ENCODE measurements at places on chromosomes 6 and 20. TPM values are rescaled to one million over a fixed set of nuclear protein-coding genes. Genes with fewer than 3 reads are reported as not detected.

GRCh38 chr6:946546-946945 lies 253.6 kb upstream of the EXOC2 start:
- peak; percentile 34 for DNase-seq

Gene COX4I2
- total RNA-seq = not detected

- DNase-seq = peak; percentile 65
Observed at GRCh38 chr6:113381959-113382358, 475.2 kb upstream of the MARCKS start.

GRCh38 chr6:13674533-13675190 lies 37.0 kb downstream of the RANBP9 start:
- no peak for DNase-seq

DNA sequence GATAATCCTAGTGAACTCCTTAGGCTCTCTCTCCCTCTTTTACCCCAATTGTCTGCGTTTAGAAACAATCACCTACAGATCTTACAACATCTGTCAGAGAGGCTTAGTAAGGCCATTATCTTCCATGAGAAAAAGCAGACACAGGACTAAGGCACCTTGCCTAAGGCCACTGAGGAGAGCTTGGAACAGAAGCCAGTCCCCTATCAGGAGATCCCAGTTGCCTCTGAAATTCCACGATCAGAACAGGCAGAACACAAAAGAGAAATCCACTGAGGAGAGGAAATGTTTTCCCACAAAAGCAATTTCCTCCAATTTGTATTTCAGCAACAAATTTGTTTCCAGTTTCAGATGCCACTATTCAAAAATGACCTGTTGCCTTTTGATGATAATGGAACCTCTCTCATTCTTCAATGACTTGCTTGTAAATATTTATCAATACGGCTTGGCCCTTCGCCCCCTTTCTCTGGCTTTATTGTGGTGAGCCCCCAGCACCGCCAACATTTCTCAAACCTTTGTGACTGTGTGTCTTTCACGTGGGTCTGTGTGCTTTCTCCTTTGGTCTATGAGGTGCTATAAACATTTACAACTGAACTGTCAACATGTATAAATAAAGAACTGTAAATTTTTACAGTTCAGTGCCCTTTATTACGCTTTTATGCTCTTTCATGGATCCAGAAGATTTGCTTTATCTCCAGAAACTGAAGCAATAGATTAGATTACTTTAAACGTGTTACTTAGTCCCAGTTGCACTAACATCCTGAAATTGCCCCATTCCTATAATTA lies 187.8 kb upstream of the PHACTR1 start:
- DNase-seq = peak; percentile 38

Gene RUNX2
- total RNA-seq = 37.2 TPM

DNA sequence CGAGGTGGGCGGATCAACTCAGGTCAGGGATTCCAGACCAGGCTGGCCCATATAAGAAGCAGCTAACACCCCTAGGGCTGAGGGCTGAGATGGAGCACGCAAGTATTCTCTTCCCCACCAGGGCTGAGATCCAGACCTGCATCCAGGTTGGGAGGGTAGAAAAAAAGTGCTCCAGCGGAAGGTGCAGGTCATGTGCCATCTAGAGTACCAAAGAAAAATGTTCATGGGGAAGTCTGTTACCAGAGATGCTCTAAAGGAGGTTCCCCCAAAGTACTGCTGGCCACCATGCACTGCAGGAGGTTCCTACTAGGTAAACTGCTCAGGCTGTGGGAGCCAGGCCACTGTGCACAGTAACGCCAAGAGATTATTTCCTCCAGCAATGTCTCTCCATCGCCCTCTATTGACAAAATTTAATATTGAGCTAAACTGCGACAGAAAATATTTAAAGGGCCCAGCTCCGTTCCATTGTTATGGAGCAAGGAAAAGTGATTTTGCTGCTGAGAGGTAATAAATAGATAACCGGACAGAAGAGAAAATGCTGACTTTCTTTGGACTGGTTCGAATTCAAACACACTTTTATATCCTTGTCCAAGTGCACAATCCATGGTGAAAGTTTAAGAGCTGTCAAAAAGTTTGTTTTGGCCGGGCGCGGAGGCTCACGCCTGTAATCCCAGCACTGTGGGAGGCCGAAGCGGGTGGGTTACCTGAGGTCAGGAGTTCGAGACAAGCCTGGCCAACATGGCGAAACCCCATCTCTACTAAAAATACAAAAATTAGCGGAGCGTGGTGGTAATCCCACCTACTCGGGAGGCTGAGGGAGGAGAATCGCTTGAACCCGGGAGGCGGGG lies 159.9 kb downstream of the OR2B2 start:
- DNase-seq = peak; percentile 90

DNA sequence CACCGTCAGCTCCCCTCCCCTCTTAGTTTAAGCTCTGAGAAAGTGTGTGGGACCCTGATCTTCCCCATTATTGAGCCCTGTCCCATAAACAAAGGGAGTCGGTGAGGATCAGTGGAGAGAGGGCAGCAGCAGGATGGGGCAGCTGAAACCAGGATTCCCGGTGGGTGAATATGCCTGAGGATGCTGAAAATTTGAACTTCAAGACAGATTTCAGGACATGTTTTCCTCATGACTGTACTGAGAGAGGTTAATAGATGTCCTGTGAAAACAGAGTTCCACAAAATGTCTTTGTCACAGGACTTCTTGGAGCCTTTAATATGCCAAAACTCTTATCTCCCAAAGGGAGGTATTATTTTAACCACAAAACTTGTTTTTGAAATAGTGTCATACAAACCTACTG lies 53.5 kb upstream of the SLC22A16 start:
- DNase-seq = peak; percentile 87

DNA sequence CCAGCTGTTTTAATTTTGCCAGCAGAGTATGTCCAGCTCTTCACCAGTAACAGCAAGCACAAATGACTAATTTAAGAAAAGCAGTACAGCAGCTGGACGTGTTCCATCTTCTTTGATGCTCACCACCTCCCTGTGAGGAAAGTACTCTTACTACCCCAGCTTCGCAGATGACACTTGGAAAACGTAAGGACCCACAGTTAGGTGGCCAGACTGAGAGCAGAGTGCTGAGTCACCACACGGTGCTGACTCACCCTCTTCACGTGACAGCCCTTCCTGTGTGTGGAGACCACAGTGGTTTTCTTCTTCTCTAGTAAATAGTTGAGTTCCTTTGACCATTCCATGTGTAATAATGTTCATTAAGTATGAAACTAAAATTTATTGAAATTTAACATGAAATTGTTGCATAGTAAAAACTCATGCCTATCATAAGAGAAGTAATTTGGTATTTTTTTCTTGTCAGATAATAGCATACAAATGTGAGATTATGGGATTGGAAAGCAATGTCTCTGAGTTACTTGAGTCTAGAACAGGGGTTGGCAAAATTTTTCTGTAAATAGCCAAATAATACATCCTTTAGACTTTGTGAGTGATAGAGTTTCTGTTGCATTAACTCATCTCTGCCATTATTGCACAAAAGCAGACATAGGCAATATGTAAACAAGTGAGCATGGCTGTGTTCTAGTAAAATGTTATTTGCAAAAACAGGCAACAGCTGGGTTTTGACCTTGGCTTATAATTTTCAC lies 76.6 kb downstream of the SLX4IP start:
- peak; percentile 100 for DNase-seq

Gene ABHD16B
- not detected for total RNA-seq

DNA sequence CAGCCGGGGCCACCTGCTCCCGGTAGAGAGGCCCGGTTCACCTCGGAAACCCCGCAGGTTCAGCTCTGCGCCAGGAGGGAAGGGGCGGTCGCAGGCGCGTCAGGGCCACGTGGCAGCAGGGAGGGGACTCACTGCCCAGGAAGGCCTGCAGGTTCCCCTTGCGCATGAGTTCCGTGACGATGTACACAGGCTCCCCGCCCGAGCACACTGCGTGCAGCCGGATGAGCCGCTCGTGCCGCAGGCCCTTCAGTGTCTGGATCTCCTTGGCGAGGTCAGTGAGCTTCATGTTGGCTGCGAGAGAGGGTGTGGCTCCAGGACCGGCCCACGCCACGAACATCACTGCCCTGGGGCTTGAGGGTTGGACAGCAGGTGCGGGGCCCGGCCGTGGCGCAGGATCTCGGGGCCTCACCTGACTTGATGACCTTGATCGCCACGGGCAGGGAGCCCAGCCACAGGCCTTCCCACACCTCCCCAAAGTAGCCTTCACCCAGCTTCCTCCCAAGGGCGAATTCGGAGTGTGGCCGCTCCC lies 4.9 kb upstream of the PTK6 start:
- DNase-seq = no peak
